Subcutaneous preadipocyte (primary cell): ENCODE measurements at places on chromosomes 7 and 10. TPM values are rescaled to one million over a fixed set of nuclear protein-coding genes. Genes with fewer than 3 reads are reported as not detected.

PNLIPRP2 gene
- total RNA-seq: not detected in 2 replicates

SFRP4 gene
- under 0.01 and 0.37 TPM in 2 replicates for total RNA-seq

SMNDC1 gene
- 5.9 and 7.8 TPM in 2 replicates for total RNA-seq

FLNC gene
- 99.9 and 102 TPM in 2 replicates for total RNA-seq

ACTA2 gene
- 37.1 and 72.0 TPM in 2 replicates for total RNA-seq

CALML3 gene
- total RNA-seq: not detected in 2 replicates

GJD4 gene
- not detected in 2 replicates for total RNA-seq

HSPA12A gene
- 13.2 and 14.5 TPM in 2 replicates for total RNA-seq

CPA4 gene
- total RNA-seq: under 0.01 and 1.6 TPM in 2 replicates

JCAD gene
- 2.7 and 5.5 TPM in 2 replicates for total RNA-seq

TMEM225B gene
- 0.39 and 0.73 TPM in 2 replicates for total RNA-seq

GRM8 gene
- not detected in 2 replicates for total RNA-seq

CALCR gene
- not detected in 2 replicates for total RNA-seq

ETV1 gene
- 20.2 and 45.9 TPM in 2 replicates for total RNA-seq

ITGB8 gene
- total RNA-seq: 0.39 and 11.8 TPM in 2 replicates

SPDYE2B gene
- total RNA-seq: not detected in 2 replicates

NEUROD6 gene
- total RNA-seq: not detected in 2 replicates

GIMAP2 gene
- 1.4 and 1.5 TPM in 2 replicates for total RNA-seq
